ENCODE measurements at places on chromosomes 7 and 10.

DNA sequence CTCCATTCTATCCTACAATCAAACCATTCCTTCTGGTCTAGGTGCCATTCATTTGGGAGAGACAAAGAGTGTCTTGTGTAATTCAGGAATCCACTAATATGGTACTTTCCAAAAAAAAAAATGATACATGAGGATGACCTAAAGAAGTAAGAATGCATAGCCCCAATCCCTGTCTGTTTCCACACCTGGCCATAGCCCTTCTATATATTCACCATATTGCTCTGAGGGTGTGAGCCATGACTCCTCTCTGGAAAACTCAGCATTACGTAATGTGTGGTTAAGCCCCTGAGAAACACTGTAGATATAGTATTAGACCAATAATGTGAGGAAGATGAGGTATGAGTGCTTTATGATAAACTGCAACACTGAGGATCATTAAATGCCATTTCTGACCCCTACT is 592.7 kb downstream of the INHBA start:
- no peak for DNase-seq

GRCh38 chr7:81402227-81402626 is 367.6 kb downstream of the HGF start:
- no peak for DNase-seq

DNA sequence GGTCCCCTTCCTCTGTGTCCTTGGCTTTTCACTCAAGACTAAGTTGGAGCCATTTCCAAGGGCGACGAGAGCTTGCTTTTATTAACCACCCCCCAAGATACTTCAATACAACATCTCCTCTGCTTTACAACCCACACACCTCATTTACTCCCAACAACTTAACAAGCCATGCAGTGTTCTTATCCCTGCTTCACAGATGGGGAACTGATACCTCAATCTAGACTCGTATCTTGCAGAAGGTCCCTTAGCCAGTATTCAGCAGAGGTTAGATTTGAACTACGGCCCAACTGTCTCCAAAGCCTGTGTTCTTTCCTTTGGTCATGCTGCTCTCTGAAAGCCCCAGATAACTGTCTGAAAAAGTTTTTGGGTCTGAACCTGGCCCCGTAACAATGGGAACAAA is 444.8 kb downstream of the GRID1 start:
- no peak for DNase-seq

GRCh38 chr7:107982918-107983389 is 20.0 kb downstream of the LAMB1 start:
- no peak for DNase-seq

GRCh38 chr10:71985542-71986250 is 21.5 kb downstream of the CHST3 start:
- DNase-seq, result no peak

- DNase-seq, result no peak
These were observed 20.3 kb downstream of the COL1A2 start for GRCh38 chr7:94414980-94415379.

DNA sequence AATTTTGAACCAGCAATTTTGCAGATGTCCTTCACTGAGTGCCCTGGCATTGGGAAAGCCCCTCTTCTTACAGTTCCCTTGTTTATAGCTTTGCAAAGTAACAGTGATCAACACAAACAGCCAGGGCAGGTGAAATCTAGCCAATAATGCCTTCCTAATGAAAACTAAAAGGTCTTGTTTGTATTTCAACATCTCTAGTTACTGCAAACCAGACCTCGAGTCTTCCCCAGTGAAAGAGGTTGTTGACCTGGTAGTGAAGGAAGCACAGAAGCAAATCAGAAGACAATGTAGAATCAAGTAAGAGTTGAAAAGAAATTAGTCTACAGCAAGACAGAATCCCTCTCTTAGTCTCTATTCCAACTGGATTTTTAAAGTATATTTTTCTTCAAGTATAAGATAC is 231.2 kb downstream of the SNX13 start:
- no peak for DNase-seq

GRCh38 chr7:112635742-112636141 is 154.5 kb downstream of the TMEM168 start:
- DNase-seq, result no peak

DNA sequence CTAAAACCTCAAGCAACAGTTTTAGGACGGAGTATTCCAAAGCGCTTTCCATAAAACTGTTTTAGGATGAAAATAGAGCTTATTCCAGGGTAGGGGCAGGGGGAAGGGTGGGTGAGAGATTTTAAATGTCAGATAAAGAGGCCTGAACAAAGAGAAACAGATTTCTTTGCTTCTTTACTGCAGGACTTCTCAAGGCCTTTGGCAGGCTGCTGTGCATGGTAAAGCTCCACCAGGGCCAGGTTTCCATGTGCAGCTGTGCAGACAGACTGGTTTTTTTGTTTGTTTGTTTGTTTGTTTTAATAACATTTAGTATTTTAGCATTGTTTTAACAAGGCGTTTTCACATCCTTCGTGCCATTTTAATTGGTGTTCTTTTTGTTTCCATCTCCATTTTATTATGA is 26.3 kb downstream of the HECW1 start:
- DNase-seq, result no peak

GRCh38 chr7:93750986-93751385 is 139.6 kb downstream of the TFPI2 start:
- DNase-seq, result no peak

DNA sequence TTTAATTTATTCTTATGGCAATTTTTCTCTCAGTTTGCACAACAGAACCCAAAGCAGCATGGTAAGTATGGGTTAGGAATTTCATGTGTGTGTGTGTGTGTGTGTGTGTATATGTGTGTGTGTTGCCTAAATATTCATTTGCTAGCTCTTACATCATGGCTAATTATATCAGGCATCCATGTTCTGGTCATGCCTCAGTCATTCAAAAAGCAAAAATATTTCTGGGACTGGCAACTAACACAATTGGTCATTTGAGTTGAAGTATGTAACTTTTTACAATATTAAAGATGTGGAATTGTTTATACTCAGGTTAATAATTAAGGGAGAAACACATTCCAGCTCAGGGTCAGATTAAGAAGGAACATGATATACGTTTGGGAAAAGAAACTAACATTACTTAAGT is 67.6 kb upstream of the PHYHIPL start:
- no peak for DNase-seq

DNA sequence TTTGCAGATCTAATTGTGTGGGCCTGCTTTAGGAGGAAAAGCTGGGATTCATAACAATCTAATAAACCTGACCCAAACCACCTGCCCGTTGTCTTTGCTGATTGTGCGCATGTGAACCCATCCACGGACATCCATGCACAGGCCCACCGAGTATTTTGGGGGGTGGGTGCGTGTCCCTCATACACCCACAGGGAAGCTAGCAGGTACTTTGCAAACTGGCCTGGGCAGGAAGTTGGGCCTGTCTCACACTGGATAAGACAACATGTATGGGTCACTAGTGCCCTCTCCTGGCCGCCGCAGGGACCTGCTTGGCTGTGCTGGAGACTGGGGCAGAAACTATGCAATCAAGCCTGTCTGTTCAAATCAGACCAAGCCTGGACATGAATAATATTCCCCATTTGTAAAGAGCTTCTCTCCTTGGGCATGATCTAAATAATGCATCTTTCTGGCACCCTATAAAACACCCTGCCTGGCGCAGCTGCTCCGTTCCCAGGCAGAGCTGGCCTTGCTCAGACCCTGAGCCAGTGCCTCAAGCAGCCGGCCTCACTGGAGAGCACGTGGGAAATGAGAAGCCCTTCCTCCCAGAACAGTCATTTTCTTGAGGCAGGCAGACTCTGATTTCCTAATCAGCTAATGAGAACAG is 15.8 kb downstream of the ECHDC3 start:
- peak; percentile 55 for DNase-seq

- DNase-seq, result no peak
These were observed 65.6 kb upstream of the PCDH15 start for GRCh38 chr10:54866666-54867065.

GRCh38 chr10:128526791-128527375 is 400.7 kb upstream of the MKI67 start:
- DNase-seq, result no peak

GRCh38 chr10:73756183-73756582 is 12.0 kb downstream of the SEC24C start:
- no peak for DNase-seq

GRCh38 chr7:14487701-14488395 is 414.7 kb downstream of the DGKB start:
- no peak for DNase-seq

- DNase-seq, result no peak
These were observed 186.1 kb downstream of the PRKG1 start for GRCh38 chr10:51260376-51260775.

DNA sequence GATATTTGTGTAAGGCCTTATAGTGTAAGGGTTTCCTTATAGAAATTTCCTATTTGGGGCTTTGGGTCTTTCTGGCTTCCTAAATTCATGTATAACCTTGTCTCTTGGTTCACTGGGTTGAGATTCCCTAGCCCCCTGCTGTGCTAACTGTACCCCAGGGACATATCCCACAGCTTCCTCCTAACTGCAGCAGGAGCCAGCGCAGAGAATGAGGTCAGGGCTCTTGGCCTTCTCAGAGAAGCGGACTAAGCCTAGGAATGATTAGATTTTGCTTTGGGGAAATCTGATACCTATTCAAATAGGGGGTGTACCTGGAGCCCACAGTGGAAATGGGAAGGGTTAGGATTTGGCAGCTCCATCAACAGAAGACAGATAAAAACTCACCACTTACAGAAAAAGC is 138.1 kb upstream of the EFCAB10 start:
- DNase-seq, result no peak

DNA sequence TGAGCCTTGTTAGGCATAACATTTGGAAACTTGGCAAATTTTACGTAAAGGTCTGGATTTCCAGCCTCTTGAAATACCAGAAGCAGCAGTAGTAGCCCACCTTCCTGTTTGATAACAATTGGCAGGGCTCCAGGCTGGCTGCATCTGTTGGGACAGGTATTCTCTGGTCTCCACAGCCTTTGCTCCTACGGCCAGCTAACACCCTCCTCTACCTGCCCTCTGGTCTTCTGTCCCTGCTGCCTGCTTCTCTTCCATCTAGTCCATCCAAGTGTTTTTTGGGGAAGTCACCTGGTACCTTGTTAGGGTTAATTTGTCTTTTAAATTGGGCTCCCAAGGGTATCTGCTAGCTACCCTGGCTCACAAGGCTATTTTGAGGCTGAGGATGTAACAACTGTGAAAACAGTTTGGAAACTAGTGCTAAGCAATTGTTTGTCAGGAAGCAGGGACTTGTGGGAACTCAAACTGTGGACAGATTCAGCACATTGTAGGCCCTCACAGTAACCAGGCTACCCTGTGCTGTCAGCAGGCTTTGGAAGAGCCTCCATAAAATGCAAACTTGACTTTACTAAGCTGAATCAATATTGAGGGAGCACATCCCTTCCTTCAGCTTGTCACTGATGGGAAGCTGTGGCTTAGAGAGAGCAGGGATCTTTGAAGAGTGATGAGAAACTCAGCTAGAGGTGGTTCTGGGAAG is 8.5 kb downstream of the RPS24 start:
- no peak for DNase-seq

DNA sequence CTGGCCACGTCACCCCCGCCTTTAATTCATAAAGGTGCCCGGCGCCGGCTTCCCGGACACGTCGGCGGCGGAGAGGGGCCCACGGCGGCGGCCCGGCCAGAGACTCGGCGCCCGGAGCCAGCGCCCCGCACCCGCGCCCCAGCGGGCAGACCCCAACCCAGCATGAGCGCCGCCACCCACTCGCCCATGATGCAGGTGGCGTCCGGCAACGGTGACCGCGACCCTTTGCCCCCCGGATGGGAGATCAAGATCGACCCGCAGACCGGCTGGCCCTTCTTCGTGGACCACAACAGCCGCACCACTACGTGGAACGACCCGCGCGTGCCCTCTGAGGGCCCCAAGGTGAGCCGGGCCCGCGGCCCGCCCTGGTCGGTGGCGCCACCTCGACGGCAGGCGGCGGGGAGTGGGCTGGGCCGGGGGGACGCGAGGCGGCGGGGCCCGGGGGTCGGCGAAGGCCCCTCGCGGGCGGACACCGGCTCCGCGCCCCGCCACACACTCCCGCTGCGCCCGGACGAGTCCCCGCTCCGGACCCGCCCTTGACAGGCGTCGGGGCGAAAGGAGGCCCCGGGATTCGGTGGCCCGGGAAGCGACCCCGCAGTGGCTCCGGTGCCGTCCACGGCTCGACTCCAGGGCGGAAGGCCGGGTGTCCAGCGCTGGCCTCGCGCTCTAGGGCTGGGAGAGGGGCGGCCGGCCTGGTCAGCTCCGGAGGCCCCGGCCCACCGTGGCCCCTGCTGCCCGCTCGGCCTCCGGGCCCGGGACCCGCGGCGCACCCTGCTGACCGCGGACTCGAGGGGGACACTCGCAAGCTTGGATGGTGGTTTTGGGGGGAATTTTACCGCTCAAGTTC is 557 bp downstream of the BAG3 start:
- no peak for DNase-seq

DNA sequence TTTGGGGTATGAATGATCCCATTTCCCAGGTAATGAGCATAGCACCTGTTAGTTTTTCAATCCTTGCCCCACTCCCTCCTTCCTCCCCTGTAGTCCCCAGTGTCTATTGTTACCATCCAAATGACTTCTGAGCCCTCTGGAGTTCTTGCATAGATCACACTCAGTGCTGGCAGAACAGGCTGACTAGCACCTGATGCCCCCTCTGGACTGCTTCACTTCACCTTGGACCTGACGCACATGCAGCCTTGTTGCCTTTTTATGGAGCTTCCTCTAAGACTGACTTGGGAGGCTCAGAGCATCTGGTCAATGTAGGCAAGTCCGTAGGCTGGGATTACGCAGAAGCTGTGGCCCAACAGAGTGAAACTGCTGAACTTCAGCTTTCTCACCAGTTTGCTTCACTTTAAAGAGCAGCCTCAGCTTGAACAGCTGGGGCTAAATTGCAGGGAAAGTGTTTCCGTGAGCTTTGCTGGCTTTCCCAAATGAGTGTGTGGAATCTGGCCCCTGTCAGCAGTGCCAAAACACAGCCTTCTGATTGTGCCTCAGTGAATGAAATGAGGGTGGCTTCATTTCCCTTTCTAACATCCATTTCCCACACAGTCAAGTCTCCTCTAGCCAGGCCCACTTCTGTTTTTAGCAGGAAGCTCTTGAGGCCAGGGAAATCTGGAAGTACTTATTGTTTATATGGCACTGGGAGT is 48.5 kb downstream of the NXPH1 start:
- peak; percentile 60 for DNase-seq

GRCh38 chr7:101857358-101857811 is 40.0 kb downstream of the CUX1 start:
- DNase-seq, result no peak

GRCh38 chr7:68729371-68729770 is 868.9 kb upstream of the AUTS2 start:
- no peak for DNase-seq

GRCh38 chr7:106504207-106504606 is 156.8 kb downstream of the CCDC71L start:
- no peak for DNase-seq
